ENCODE measurements at places on chromosomes 2 and 18.

DNA sequence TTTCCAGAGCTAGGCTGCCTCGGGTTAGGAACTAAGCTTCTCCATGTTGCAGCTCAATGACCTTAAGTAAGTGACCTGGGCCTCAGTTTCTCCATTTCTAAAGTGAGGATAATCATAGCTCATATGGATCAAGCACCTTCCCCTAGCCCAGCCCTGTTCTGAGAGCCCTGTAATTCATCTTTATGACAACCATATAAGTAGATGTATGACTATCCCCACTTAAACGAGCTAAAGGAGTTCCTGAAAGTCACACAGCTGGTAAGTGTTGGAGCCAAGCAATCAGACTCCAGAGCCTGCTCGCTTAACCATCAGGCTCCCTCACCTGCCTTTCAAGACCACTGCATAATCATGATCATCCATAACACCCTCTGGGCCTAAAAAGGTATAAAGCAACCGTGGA is 135.4 kb downstream of the SP3 start:
- no peak for DNase-seq

DNA sequence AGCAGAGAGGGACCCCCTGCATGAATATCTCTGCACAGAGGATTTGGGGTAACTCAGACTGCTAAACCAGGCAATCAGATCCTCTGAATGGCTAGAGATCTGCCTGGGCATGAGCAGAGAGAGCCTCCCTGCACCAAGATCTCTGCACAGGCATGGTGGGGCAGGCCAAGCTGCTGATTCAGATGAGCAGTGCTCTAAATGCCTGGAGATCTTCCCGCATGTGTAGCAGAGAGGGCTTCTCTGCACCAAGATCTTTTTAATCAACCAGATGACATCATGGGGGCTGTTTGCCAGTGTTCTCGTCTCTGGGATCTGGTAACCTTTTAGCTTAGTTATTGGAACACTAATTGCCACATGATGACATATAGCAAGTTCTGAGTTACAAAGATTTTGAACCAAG is 301.3 kb upstream of the GALNT5 start:
- no peak for DNase-seq

- DNase-seq: no peak
Measured at GRCh38 chr2:62568983-62569837, 63.2 kb upstream of the TMEM17 start.

GRCh38 chr18:57624988-57625387 is 3.4 kb upstream of the NARS1 start:
- DNase-seq: no peak

GRCh38 chr2:98442488-98442887 is 2.2 kb upstream of the INPP4A start:
- DNase-seq: no peak

DNA sequence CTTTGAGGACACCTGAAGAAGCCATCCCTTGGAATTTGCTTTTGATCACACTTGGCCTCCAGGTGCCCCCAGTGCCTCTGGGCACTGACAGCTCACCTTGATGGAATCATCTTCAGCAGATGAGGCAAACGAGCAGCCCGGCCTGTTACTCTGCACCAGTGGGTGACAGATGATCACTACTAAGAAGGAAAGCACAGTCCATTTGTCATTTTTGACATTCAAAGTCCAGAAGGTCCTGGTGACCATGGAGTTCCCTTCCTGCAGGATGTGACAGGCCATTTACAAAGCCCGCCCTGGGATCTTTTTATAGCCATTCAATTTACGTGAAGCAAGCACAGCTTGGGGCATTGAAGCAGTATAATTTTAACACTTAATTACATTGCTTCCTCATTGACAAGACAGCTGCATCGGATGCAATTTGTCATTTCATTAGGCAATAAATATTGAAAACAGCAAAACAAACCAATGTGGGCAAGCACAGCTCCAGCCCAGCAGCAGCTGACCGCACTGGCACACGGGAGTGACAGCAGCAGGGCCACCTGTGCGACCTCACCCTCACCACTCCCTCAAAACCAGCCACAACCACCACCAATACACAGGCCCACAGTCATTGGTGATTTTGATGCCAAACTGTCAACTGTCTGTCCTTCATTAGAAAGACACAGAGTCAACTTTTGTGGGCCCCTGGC is 76.0 kb upstream of the SLC66A3 start:
- no peak for DNase-seq

GRCh38 chr2:134206031-134206430 is 47.8 kb upstream of the MGAT5 start:
- DNase-seq: no peak
